ENCODE measurements at places on chromosomes 6 and 20.

GRCh38 chr6:121297694-121298093, 36.6 kb downstream of the TBC1D32 start:
- DNase-seq = no peak

DNA sequence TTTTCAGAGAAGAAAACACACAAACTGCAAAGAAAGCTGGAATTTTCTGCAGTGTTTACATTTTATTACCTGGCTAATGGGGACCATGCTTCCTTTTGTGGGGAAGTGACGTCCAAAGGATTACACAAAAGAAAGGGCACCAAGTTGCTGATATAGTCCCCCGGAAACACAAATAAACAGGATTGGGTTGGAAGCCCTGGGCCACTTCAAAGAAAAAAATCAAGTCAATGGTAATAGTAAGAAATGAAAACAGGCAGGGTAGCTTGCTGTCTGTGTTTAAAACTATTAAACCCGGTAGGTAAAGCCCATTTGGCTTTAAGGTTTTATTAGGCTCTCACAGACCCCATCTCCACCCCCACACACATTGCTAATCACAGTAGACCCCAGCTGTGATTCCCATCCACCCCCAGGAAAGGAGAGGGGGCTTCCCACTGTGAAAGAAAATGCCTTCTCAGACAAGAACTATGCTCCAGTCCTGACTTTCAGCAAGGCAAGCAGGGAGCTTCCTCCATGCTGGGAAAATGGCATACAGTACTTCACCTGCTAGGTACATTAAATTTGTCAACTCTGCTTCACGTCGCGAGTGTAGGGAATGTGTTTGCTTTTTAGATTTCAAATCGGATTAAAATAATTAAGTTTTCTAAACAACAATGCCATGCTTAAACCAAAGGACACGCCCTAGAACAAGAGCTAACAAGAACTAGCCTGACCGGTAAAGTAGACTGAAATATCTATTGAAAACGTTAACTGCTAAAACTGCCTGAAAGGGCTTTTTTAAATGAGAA, 1.1 kb downstream of the PERP start:
- DNase-seq = no peak

- DNase-seq = no peak
Measured at GRCh38 chr6:157210954-157211353, 112.4 kb downstream of the TMEM242 start.

- peak; percentile 39 for DNase-seq
Measured at GRCh38 chr6:111096246-111096645, 8.9 kb downstream of the SLC16A10 start.

DNA sequence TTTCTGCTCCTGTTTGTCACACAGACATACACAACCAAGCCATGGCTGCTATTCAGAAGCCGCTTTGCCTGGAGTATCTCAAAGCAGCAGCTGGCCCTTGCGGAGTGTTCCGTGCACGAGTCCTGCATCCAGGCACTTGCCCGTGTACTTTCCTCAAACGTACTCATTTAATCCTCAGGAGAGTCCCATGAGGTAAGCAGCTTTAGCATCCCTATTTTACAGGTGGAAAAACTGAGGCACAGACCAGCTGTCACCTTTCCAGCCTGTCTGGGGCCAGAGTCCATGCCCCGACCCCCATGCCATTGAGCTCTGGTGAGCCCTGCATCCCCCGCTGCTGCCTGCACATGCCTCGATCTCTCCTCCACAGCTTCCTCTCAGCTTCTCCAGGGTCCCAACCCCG, 130.0 kb downstream of the ERMARD start:
- DNase-seq = no peak

DNA sequence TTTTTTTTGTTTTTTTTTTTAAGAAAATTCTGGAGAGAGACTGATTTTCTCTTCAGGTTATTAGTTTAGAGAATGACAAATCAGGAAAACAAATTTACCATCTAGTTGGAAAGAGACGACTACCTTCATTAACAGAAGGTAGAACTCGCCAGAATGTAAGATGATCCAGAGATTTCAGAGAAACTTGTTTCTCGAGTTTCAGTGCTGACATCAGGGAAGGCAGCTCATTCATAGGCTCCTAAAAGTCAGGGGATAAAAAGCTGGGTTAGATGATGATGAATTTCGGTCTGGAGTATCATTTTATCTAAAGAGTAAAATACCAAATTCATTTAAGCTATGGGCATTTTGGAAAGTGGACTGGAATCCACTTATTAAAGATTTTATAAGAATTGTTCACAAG, 27.9 kb downstream of the ZNF334 start:
- no peak for DNase-seq

- DNase-seq = no peak
Measured at GRCh38 chr6:39602601-39603519, 122.3 kb downstream of the KIF6 start.

GRCh38 chr20:15396900-15397299, 1059.5 kb upstream of the FLRT3 start:
- no peak for DNase-seq

- no peak for DNase-seq
Measured at GRCh38 chr6:10586302-10586701, 65.2 kb downstream of the GCNT2 start.

GRCh38 chr6:150841697-150842096, 23.8 kb upstream of the MTHFD1L start:
- no peak for DNase-seq

- peak; percentile 56 for DNase-seq
Measured at GRCh38 chr6:160462551-160463109, 114.5 kb downstream of the SLC22A3 start.

DNA sequence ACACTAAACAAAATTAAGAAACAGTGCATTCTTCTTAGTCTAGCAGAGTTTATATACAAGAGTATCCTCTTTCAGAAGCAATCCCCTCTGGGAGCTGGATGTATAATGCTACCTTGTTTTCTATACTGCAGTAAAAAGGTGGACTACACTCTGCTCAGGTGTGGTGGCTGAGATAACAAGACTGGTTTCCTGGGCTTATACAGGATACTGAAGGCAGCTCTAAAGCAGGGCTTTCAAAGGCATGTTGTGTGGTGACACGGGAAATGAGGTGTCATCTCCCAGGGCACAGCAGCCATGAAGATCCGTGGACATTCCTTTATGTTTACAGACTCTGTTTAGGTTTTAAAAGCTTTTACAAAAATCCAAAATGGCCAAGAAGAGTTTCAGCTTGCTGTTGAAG, 136.7 kb downstream of the MAP3K4 start:
- no peak for DNase-seq

DNA sequence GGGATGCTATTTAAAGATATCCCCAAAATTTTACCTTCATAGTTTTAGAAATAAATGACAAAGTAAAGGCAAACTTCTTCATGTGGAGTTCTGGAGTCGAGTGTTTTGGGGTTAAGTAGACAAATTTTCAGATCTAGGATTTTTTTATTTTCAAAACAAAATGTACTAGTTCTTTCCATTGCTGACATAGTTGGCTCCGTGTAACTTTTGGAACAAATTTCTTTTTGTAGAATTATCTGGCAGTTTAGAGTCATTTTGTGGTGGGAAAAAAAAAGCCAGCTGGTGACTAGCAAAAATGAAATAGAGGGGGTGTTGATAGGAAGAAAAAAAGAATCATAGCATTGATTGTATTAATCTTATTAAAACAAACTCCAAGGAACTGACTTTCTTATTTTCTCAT, 131.6 kb upstream of the TCF21 start:
- no peak for DNase-seq

DNA sequence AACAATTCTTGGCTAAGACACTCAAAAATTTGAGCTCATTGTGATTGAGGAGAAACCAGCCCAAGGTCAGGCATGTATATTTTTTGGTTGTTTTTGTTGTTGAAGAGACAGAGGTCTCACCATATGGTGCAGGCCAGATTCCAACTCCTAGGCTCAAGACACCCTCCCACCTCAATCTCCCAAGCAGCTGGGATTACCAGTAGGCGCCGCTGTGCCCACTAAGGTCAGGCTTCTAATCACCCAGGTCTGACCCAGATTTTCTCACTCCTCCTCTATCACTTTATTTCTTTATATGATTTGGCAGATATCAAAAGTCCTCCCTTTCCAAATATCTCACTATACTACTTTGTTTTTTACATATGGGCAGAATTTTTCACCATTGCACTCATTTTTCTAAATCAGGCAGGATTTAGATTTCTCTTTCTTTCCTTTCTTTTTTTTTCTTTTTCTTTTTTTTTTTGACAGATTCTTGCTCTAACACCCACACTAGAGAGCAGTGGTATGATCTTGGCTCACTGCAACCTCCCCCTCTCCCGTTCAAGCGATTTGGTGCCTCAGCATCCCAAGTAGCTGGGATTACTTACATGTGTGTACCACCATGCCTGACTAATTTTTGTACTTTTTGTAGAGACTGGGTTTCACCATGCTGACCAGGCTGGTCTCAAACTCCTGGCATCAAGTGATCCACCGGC, 1.7 kb upstream of the C6orf141 start:
- DNase-seq = no peak

DNA sequence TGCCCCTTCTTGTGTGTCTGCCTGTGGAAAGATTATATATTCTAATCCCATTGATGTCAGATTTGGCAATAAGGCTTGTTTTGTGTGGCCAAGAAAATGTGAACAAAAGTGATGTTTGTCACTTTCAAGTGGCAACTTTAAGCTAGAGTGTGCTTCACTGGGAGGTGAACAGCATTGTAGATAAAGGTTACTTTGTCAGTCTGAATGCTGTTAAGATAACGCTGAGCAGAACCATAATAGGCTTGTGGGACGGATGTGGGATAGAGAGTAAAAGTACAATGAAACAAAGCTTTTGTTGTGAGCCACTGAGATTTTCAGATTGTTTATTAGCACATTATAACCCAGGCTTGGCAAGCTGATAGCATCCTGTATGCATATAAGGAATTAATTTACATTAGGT, 303.8 kb upstream of the MAN1A1 start:
- DNase-seq = no peak

Measured in stimulated activated CD4-positive, alpha-beta T cell treated with anti-CD3 and anti-CD28 coated beads, Interleukin-4, amount 100 ng/mL, for 24 hours (primary cell).